ENCODE measurements at places on chromosomes 1 and 21. TPM values are rescaled to one million over a fixed set of nuclear protein-coding genes. Genes with fewer than 3 reads are reported as not detected.

- no peak for DNase-seq
These were observed 64.8 kb downstream of the ATP2B4 start for GRCh38 chr1:203691447-203691846.

GRCh38 chr21:42855937-42856335 is 23.4 kb downstream of the WDR4 start:
- DNase-seq = no peak

GRCh38 chr1:37948166-37948565 is 1.3 kb upstream of the INPP5B start:
- DNase-seq = no peak

TLCD4 gene
- not detected for total RNA-seq

C1orf146 gene
- total RNA-seq = not detected

- DNase-seq = no peak
These were observed 36.7 kb upstream of the COP1 start for GRCh38 chr1:176243746-176244145.

- no peak for DNase-seq
These were observed 1.8 kb downstream of the RER1 start for GRCh38 chr1:2393471-2393877.

ENO1 gene
- total RNA-seq = 3,569 TPM

DNA sequence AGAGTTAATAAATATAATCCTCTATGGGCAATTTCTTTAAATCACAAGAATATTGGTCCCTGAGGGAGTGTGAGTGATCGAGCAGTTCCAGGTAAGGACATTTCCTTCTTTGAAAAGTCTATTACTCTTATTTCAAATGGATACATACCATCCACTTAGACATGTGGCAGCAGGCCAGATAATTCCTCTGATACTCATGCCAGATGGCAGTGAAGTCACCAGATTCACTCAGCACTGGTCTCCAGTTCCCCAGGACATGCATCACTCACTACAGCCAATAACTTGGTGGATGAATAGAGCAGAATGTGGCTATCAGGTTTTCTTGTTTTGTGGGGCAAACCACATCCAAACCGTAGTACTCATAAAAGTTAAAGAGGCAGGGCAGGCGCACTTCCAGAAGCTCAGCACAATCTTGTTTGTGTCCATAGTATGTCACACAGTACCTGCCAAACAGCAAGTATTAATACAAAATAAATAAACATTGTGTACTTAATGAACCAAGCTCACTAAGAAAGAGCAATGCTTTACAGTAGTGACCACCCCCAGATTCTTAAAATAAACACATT is 74.2 kb upstream of the CD53 start:
- no peak for DNase-seq

GRCh38 chr1:230868736-230869385 is 540 bp upstream of the C1orf198 start:
- no peak for DNase-seq

RIMS3 gene
- 1.1 TPM for total RNA-seq

DNA sequence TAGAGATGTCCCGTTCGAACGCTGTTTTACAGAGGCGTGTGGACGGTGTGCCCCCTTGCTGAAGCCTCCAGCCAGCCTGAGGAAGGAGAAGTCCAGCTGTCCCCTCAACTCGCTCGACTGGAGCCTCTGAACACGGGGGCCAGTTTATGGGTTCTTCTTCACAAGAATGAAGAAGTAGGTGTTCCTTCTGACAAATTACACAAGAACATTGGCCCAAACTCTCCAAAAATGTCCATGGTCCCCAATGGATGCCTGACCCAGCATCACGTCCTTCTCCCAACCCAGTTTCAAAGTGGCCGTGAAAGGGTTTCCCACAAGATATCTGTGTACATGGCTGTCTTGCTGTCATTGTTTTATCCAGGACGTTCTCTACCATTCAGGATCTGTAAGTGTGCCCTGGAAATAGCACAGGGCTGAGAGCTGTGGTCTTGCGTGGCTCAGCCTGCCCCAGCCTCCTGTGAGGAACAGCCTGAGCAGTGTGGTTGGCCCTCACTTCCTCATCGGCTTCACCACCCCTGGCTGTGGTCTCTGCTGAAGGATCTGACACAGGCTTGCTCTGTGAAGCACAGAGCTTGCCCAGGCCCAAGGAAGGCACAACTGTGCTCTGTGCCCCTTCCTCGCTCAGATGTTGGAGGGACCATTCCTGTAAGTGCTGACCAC is 1.0 kb upstream of the S100B start:
- peak; percentile 48 for DNase-seq

ADAMTS4 gene
- 1.1 TPM for total RNA-seq

- DNase-seq = no peak
These were observed 560.7 kb downstream of the LRRIQ3 start for GRCh38 chr1:73637264-73637663.

- DNase-seq = no peak
These were observed 3.2 kb upstream of the QSOX1 start for GRCh38 chr1:180151508-180151907.

DNA sequence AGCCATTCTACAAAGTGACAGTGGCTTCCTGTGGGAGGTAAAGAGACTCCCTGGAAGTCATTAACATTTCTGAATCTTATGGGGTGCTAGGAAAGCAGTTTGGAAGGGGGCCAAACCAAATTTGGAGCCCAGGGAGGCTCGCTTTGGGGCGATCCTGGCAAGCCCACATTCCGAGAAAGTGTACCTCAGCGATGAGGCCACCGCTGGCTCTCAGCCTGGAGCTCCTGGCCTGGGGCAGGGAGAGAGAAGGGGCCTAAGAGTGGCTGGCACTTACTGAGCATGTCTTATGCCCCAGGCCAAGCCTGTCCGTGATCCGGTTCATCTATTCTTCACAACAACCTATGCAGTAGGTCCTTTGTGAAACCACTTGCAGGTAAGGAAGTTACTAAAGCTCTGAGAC is 98.8 kb downstream of the CCDC185 start:
- no peak for DNase-seq

DNA sequence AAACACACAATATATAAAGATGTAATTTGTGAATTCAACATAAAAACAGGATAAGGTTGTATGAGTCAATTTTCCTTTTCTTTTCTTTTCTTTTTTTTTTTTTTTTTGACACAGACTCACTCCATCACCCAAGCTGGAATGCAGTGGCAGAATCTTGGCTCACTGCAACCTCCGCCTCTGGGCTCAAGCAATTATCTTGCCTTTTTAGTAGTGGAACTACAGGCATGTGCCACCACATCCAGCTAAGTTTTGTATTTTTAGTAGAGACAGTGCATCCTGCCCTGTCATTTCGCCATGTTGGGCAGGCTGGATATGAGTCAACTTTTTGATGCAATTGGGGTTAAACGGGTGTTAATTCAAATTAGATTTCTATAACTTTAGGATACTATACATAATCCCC is 10.3 kb upstream of the SPRR2B start:
- DNase-seq = no peak

DNA sequence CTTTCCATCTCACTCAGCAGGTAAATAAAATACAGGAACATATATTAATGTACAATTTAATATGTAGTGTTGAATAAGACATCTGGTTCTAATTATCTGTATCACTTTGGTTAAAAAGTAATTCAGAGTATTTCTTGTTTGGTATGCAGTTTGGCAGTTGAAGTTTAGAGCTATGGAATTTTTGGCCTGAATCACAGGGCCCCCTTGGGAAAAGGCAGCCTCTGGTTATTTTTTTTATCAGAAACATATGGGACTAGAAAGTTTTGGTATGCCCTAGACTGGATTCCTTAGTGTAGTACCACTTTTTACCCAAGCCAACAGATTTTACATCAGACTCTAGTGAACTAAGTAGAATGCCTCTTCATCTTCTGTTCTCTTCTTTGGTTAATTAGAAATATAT is 26.4 kb downstream of the CNST start:
- no peak for DNase-seq
